Umbilical cord (tissue), 2 donors: ENCODE measurements at places on chromosomes 1 and 21. TPM values are rescaled to one million over a fixed set of nuclear protein-coding genes. Genes with fewer than 3 reads are reported as not detected.

The CELA3A gene
- not detected for total RNA-seq

The TCHHL1 gene
- 6.5 TPM for total RNA-seq

The BEST4 gene
- 0.48 TPM for total RNA-seq

The CRP gene
- total RNA-seq = 0.48 TPM

The RCAN1 gene
- total RNA-seq = 90.5 TPM

The MAP3K7CL gene
- total RNA-seq = 19.0 TPM

- DNase-seq = no peak
Measured at GRCh38 chr1:114453361-114453784, 57.6 kb downstream of the TRIM33 start.

DNA sequence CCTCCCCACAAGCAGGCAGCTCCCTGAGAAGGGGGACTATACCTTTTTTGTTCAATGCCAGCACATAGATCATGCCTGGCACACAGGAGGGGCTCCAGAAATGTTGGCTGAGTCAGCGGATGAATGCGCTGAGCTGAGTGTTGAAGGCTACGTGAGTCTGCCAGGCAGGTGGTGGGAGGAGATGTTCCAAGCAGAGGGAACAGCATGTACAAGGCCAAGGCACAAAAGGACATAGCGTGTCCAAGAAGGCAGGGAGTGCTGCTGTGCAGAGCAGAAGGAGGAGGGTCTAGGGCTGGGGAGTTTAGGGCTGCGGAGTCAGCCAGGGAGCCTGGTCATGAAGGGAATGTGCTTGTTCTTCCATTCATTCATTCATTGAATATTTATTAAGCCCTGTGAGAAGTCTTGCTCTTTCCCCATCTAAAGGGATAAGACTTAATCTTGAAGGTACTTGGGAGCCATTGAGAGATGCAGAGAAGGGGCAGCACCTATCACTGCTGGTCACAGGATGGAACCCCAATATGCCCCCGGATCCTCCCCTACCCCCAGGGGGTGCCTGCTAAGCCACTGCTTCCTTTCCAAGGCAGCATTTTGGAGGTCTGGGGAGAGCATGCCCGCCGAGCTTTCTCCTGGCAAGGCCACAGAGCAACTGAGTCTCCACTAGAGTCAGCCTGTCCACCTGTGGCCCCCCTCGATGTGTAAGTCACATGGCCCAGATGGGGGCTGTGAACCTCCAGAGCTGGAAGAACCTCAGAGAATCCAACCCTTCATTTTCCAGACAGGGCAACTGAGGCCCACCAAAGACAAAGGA is 31.2 kb upstream of the LAPTM5 start:
- no peak for DNase-seq

DNA sequence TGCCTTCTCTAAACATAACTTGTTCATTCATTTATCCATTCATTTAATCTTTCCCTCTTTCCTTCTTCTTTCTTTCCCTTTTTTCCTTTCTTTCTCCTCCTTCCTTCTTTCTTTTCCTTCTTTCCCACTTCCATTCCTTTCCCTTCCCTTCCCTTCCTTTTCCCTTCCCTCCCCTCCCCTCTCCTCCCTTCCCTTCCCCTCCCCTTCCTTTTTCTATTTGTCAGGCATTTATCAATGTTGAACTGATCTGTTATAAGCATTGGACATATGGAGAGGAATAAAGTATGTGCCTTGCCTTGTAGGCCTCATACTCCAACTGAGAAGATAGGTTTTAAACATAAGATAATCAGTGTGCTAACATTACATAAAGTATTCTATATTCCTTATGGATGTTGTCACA is 23.7 kb upstream of the ATP6V1G3 start:
- no peak for DNase-seq

DNA sequence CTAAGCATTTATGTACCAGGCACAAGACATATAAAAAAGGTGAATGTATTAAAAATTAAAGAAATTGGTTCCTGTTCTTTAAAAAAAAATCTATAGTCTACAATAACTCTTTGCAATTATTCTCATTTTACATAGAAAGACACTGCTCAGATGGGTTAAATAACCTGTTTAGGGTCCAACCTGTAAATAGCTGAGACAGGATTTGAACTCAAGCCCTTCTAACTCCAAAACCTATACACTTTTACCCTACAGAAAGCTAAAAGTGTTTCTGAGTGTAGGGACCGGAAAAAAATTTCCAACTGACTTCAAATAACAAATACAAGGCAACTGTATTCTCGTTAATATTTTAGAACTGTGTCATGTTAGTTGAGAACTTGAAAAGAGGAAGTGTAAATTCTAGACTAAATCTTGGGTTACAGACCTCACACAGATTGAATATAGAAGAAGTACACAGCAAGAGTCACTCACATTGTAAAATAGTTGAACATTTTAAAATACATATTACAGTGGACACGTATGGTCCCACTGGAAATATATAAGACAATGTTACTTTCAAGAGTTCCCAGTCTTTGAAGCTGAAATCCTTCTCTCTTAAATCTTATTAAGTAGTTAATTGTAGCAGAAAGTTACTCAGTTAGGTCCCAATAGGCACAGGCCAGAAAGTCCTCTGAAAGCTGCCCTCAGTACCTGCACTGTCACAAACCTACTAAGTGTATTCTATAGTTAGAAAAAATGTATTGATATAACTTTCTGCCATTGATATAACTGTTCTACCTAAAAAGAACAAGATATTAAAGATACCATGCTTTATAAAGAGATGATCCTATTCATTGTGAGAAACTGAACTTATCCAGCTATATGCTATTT is 7.3 kb downstream of the EDEM3 start:
- DNase-seq = no peak

DNA sequence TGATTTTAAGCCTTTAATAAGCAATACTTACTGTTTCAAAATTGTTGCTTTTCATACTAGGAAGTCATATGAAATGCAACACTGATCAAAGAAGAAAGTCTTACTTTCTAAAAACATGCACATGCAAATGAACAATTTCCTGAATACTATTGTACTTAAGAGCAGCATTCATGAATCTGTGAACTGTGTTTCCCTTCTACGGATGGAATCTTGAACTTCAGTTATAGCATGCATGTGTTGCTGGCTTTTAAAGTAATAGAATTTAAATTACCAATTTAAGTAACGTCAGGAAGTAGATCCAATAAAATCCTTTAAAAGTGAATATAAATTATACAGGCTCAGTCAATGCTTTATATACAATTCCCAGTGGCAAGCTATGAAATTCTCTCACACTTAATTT is 348.9 kb downstream of the KCNT2 start:
- DNase-seq = no peak

- no peak for DNase-seq
Measured at GRCh38 chr1:25572708-25573590, 29.5 kb downstream of the LDLRAP1 start.

GRCh38 chr1:82587371-82587770 is 786.6 kb downstream of the ADGRL2 start:
- no peak for DNase-seq

DNA sequence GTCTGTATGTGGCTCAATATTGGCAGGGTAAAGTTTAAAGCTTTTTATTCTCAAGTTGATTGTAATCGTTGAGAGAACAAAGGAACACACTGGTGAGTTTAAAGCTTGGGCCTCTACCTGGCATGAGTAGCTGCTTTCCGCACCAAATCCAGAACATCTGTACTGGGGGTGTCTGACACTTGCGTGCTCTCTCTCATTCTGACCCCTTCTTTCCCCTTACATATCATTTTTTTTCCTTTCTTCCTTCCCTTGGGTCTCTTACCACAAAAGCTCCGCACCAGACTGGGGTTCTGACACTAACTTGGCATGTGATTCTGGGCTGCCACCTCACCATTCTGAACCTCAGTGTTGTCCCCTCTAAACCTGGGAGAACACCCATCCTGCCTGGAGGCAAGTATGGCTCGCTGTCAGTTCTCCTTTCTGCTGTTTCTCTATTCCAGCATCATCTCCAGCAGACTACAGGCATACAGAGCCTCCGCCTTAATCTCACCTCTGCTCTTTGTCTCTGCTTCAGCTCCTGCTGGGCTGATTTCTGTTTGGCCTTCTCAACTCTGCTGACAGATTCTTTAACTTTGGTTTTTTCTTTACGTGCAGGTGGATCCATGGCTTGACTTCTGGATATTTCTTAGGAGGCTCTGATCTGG is 859 bp upstream of the ERMAP start:
- DNase-seq = peak; percentile 49

DNA sequence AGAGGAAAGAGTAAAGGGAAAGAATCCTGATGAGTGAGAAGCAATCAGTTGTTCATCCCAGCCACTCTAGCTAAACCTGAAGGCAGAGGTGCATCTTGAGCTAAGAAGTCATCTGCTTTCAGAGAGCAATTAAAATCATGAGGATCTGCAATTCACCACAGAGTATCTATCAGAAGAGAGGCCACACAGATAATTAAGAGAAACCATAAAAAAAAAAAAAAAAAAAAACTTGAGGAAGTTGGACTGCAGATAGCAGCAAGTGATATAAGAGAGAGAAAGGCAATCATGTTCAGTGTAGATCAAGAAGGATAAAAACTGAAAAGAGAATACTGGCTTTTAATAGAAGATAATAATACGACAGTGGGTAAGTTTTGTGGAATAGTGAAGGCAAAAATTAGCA is 17.7 kb downstream of the FOXJ3 start:
- DNase-seq = no peak

GRCh38 chr1:58779801-58780382 is 4.0 kb downstream of the JUN start:
- peak; percentile 82 for DNase-seq

- no peak for DNase-seq
Measured at GRCh38 chr1:226638608-226639007, 90.0 kb downstream of the STUM start.

GRCh38 chr1:68164918-68165317 is 67.4 kb downstream of the WLS start:
- no peak for DNase-seq

GRCh38 chr1:34143975-34144374 is 21.1 kb downstream of the CSMD2 start:
- DNase-seq = no peak

GRCh38 chr1:156816561-156817328 is at the start of gene SH2D2A:
Gene SH2D2A, minus strand, starts transcription at chr1:156816848. Its CDS starts 140 bp downstream, at chr1:156816708.
- DNase-seq = no peak

GRCh38 chr1:118366286-118366685 is 181.3 kb upstream of the SPAG17 start:
- DNase-seq = no peak

GRCh38 chr1:26302733-26303405 is 3.6 kb downstream of the UBXN11 start:
- peak; percentile 44 for DNase-seq

DNA sequence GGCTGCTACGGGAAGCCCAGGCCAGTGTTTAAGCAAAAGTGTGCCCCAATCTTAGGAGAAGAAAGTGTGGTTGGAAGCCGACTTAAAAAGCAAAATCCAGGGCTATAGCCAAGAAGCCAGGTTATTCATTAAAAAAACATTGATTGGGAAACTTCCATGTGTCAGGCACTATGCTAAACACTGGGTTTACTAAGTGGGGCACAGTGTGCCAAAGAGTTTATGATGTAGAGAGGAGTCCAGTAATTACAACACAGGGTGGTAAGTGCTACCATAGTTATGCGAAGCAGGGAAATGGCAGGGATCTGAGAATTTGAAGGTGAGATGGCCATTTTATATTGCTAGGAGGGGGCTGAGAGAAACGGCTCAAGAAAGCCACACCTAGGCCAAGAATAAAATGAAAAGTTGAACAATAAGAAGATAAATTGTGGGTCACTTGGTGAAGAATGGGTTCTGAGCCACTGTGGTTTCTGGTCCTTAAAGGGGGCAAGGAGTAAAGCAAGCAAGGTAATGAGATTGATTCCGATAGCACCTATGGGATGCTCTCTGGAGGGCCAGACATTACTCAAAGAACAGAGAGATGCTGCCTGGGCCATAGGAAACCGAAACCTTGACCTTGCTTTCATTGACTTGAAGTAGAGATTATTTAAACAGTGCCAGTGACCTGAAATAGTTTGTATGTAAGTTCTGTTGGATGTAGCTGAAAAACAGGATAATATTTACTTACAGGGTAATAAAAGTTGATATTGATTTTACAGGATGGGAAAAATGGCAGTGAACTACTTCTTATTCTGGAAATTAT is 177.8 kb downstream of the GIPC2 start:
- no peak for DNase-seq

GRCh38 chr1:21323091-21323490 is 32.8 kb upstream of the ECE1 start:
- no peak for DNase-seq

- DNase-seq = no peak
Measured at GRCh38 chr1:25672763-25673409, 56.3 kb downstream of the MAN1C1 start.

DNA sequence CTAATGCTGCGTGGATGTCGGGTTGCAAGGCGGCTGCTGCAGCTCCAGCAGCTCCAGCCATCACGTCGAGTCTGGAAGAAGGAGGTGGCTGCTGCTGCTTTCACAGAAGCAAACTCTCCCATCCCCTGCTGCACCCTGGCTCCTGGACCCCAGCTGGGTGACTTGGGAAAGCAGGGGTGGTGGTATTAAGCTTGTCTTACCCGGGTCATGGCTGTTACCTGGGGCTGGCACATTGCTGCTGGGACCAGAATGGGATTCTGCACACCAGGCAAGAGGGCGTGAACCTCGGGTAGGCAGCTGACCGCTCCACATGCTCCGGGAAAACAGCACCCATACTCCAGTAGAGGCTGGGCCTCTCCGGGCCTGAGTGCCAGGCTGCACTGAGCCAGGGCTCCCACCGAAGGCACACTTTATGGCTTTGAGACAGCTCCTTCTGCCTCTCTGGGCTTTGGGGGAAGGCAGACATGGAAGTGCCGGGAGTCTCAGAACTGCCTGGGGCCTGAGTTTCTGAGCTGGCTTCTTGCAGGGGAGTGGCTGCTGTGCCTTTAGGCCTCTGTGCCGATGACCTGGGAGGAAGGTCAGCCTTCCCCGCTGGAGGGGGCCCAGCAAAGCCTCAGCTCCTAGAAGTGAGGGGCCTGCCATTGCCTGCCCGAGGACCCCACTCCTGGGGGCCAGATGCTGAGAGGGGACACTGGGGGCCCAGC is 1.2 kb downstream of the SMIM1 start:
- DNase-seq = peak; percentile 17

DNA sequence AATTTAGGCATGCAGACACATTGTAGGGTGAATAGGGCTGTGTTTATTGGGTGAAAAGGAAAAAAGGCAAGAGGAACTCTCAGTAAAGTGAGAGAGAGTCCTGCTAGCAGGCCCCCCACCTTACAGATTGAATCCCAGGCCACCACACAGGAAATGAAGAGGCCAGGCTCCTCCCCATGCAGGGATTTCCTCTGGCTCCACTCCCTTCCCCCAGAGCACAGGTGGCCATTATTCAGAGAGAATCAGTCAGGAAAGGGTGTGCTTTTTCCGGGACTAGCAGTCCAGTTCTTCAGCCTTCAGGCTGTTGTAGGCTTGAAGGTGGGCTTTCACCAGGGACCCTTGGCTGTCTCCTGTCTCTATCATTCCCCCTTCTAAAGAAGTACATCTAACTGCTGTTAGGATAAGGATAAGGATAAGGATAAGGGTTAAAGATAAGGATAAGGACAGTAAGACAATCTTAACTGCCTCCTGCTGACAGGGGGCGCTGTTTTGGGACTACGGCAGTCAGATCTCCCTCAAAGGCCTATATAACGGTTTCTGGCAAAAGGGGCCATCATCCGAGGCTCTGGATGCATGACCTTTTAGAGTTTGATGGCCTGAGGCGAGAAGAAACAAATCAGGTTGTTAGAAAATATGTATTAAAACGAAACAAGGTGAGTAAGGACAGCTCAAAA is 26.3 kb downstream of the ZNF648 start:
- no peak for DNase-seq
